ENCODE measurements at places on chromosomes 11 and 22.

DNA sequence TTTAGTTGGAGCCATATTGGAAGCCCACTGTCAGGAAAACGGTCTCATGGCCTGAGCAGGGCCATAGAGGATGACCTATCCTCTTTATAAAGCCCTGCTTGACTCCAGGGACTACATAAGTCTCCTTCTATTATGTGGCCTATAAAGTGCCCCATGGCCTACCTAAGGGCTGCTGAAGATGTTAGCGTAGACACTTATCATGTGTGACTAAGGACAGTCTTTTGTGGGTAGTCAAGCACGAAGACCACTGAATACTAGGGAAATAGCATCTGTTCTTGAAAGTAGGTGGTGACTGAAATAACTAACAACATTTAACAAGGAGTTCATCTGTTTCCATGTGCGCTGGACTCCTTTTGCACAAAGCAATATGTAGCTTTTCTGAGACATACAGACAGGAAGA lies 117.1 kb downstream of the SWAP70 start:
- no peak for DNase-seq

GRCh38 chr11:86068138-86068871 lies 579 bp downstream of the PICALM start:
- peak; percentile 64 for DNase-seq

- DNase-seq: no peak
Observed at GRCh38 chr11:131670876-131671275, 300.5 kb downstream of the NTM start.

DNA sequence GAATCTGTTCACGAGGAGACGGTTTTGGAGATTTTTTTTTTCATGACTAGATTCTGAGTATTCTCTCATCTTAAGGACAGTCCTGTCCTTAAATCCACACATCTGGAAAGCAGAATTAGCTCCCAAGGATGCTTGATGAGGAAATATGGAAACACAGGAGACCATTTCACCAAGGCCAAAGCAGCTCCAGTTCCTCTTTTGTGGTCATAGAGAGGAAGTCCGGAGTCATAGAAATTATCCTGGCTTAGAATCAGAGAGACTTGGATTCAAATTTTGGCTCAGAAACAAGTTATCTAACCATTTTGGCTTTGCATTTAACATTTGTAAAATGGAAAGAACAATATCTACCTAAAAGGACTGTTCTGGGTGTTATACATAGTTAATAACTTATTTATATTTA lies 7.3 kb upstream of the TEAD1 start:
- no peak for DNase-seq

- DNase-seq: no peak
Observed at GRCh38 chr11:10483584-10483983, 28.5 kb downstream of the AMPD3 start.

DNA sequence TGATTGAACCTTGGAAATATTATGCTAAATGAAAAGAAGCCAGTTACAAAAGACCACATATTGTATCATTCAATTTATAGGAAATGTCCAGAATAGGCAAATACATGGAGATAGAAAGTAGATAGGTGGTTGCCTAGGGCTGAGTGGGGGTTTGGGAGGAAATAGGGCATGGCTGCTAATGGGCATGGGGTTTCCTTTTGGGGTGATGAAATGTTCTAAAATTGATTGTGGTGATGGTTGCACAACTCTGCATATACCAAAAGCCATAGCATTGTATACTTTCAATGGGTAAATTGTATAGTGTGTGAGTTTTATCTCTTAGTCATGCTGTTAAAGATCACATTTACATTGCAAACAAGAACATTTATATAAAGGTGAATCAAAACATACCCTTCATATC lies 48.7 kb downstream of the LDLRAD3 start:
- no peak for DNase-seq

DNA sequence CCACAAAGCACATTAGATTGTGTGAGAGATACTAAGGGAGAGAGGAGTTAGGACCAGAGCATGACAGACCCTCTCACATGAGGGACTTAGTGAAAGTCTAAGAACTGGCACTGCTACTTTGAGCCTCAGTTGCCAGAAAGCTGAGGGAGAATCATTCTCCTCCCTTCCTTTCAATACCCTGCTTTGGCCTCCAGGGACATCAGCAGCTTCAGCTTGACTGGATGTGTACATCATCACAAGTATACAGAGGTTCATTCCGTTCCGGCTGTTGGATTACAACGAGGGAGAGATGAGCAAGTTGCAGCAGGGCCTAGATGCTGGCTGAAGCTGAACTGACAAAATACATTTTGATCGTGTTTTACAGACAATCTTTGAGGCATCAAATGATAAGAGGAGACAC lies 15.7 kb upstream of the ANO5 start:
- DNase-seq: no peak

GRCh38 chr11:69006816-69007215 lies 6.2 kb downstream of the MRGPRF start:
- peak; percentile 14 for DNase-seq

DNA sequence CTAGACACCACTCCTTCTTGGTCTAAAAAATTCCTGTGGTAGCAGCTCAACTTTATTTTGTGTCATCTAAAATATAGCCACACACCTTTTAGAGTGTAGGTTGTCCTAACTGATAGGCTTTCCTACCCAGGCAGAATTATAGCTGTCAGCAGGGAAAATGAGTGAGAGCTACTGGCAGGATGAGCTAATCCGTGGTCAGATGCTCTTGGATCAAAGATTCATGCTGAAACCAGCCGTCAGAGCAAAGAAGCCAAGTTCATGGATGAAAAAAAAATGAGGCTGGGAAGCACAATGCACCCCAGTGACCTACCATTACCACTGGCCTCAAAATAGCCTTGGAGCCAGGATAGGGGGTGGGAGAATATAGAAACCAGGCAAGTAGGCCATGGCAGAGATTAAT lies 113.1 kb upstream of the BLID start:
- no peak for DNase-seq

DNA sequence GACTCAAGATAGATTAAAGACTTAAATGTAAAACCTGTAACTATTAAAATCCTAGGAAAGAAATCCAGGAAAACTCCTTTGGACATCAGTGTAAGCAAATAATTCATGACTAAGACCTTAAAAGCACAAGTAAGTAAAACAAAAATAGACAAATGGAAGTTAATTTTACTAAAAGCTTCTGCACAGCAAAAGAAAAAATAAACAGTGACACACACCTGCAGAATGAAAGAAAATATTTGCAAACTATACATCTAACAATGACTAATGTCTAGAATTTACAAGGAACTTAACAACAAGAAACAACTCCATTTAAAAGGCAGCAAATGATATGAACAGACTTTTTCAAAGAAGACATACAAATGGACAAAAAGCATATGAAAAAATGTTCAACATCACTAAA lies 359.1 kb downstream of the LUZP2 start:
- DNase-seq: no peak

GRCh38 chr22:43945632-43946383 lies 9.4 kb upstream of the SAMM50 start:
- DNase-seq: peak; percentile 77

- no peak for DNase-seq
Observed at GRCh38 chr22:17964156-17964555, 60.2 kb downstream of the MICAL3 start.

GRCh38 chr22:47195484-47196165 lies 433.2 kb downstream of the TBC1D22A start:
- peak; percentile 37 for DNase-seq

GRCh38 chr11:75198278-75198973 lies 42.1 kb upstream of the TPBGL start:
- DNase-seq: no peak

DNA sequence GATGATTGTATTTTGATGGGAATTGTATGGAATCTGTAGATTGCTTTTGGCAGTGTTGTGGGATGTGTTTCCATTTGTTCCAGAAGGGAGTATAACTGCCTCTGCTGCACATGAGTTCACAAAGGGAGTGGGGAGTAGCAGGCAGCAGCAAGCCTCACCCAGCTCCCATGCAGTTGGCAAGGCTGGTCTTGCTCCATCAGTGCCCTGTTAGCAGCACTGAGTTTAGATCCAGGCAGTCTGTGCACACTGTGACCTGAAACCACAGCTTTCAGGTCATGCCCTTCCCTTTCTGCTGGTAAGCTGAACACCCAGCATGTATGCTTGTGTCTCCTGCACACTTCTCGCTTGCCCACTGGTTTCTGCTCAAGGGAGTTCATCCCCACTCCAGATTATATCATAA lies 3.7 kb upstream of the NUCB2 start:
- DNase-seq: no peak

DNA sequence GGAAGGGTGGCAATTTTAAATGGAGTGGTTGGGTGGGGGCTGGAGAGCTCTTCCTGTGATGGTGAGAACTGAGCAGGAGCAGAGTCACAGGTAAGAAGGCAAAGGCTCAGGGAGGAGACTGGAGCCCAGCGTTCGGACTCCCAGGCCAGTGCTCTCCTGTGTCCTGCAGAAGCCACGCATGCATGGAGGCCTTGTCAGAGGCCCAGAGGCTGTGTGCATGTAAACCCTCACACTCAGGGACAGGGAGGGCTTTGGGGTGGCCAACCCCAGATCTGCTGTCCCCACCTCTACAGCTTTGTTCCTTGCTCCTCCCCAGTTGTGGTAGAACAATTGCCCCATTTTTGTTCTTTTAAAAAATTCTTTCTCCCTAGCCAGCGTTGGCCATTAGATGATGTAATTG lies 130.4 kb upstream of the PARVA start:
- no peak for DNase-seq

- peak; percentile 44 for DNase-seq
Observed at GRCh38 chr22:42644422-42645340, 4.3 kb upstream of the ATP5MGL start.

Data from ecto neural progenitor cell (in vitro differentiated cells).